ENCODE measurements at places on chromosomes 3 and 15.
A peak's percentile ranks its signal among the peaks of the same experiment; 100 is the strongest.

DNA sequence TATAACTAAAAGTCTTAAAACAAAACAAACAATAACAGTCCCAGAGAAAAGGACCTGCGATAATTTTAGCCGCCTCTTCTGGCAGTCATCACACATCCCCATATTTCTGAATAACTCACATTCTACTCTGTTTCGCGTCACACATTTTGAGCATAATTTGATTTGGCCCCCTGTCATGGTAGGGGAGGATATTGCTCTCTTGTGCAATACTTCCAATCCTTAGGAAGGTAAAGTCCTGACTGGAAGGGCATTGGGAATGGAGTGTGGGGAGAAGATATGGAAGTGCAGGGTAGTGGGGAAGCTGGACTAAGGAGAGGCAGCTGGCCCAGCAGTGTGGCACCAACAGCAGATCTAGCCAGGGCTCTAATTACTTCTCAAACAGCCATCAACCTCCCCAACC is 11.3 kb upstream of the FSIP1 start:
- no peak for DNase-seq

GRCh38 chr3:9795207-9795606 is 2.3 kb downstream of the ARPC4 start:
- no peak for DNase-seq

DNA sequence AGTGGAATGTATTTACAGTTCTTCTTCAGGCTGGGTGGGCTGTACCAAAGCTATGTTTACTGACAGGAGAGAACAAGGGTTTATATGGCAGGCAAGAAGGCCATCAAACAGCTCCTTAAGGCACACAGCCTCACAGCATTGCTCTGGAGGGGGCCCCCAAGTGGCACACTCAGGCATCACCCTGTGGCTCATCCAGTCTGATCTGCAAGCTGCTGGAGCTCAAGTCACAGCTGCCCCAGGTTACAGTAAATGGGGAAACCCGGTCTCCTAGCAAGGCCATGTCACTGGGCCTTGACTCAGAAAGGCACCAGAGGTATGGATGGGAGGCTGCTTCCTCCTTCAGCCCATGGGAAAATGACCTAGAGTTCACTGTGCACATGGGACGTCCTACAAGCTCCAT is 67.5 kb downstream of the TFG start:
- no peak for DNase-seq

DNA sequence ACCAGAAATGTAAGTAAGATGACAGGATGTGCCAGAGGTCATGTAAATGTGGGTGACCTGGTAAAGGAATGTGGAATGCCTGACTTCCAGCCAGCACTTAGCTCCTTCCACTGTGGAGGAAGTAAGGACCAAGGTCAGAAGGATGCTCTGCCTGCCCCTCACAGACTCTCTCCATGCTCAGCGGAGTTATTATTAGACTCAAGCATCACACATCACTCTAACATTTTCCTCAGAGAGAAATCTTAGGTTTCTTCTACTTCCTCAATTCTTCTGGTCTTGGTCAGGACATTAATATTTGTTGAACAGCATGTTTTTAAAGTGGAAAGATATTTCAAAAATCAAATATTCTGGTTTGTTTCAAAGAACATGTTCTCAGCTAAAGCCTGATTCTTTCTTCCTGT is 231.4 kb upstream of the WNT5A start:
- no peak for DNase-seq

GRCh38 chr15:66294157-66294931 is 976 bp downstream of the DIS3L start:
- DNase-seq = peak; percentile 58

DNA sequence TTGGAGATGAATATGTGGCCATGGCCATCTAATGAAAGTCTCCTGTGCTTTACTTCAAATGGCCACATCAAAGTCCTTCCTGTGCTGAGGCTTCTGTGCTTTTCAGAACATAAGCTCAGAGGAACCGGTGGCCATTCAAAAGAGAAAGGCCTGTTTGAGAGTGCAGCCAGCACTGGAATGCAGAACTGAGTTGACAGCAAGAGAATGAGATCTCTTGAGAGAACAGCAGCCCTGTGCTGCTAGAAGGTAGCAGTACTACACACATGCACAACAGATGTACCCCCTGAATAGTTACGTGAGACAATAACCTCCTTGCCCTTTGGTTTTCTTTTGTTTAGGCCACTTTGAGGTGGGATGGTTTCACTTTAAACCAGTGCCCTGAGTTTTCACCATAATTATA is 292.5 kb downstream of the PTPRG start:
- no peak for DNase-seq

DNA sequence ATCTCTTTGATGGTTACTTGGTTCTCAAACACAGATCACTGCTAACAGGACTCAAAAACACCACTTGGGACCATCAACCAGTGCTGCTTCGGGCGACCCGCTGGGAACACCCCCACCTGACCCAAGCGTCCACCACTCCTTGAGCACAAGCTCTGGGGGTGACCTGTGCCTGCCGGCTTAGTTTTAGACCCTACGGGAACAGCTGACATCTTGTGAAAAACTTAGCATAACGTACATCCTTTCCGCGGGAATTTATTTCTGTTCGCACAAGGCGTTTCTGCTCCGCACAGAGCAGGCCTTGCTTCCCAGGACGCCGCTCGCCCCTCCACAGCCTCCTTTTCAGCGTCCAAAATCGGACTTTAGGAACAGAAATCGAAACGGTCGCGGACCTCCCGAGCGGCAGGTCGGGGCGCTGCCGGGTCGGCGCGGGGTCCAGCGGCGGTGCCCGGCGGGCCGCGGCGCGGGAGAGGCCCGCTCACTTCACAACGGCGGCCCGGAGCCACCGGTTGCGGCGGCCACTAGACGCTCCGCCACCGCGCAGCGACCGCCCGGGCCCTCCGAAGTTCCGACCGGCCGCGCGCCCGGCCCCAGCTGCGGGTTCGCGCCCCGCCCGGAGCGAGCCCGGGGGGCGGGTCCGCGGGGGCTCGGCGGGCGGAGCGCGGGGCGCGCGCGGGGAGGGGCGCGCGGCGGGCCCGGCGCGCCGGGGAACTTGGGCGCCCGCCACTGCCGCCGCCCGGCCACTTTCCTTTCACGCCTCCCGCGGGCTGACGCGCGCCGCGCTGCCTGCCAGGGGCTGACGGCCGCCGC is 959 bp downstream of the SFMBT1 start:
- DNase-seq = peak; percentile 53

DNA sequence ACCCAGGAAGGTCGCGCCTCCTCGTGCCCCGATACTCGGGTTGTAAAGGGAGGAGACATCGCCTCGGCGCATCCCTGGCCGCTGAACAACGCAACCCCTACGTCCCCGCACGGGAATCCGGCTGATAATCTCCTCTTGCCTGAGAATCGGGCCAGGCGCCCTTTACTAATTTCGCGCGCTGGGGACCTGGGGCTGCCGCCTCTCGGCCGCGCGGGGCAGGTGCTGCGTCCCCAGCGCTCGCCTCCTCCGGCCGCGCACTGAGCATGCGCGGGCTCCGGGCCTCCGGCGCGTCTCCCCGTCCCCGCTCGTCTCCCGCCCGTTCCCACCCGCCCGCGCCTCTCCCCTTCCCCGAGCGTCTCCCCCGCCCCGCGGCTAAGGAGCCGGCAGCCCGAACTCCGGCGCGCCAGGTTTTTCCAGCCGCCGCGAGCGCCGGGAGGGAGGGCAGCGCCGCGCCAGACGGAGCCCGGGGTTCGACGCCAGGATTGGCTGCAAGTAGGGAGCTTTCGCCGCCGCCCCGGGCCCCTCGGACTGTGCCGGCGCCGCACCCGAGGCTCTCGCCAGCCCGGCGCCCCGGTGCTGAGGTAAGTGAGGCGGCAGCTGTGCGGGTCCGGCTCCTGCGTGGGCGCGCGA is at the start of gene CNTN4:
Gene CNTN4, plus strand, starts transcription at position 469 of the 630 bp plus-strand sequence.
- peak; percentile 93 for DNase-seq

DNA sequence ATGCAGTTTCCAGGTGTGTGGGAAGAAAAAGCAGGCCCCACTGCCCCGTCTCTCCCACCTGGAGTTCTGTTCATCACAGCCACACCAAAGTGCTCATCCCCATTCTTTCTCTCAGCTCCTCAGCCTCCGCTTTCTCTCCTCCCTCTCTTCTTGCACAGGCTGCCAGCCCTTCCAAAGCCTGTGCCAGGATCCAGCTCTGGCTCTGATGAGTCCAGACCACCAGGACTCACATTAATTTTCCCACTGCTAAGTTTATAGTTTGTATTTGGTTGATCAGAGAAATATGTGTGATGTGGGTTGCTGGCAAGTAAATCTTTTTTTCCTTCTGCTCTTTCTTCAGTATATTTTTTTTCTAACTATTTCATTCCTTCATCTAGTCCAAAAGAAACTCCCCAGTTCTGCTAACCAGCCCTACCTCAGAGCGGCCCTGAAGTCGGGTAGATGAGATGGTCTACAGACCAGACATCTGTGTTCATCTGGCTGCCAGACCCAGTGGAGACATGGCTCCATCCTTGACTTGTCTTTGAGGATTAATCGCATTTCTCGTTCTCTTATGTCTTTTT is 49.8 kb downstream of the BOC start:
- no peak for DNase-seq

GRCh38 chr3:185059766-185060165 is 93.1 kb downstream of the C3orf70 start:
- no peak for DNase-seq

- no peak for DNase-seq
These were observed 56.6 kb downstream of the SEC22A start for GRCh38 chr3:123258359-123258758.

- no peak for DNase-seq
These were observed 36.7 kb upstream of the ARHGEF3 start for GRCh38 chr3:56838448-56838847.

GRCh38 chr3:127651516-127652172 is 21.1 kb upstream of the ABTB1 start:
- DNase-seq = no peak

DNA sequence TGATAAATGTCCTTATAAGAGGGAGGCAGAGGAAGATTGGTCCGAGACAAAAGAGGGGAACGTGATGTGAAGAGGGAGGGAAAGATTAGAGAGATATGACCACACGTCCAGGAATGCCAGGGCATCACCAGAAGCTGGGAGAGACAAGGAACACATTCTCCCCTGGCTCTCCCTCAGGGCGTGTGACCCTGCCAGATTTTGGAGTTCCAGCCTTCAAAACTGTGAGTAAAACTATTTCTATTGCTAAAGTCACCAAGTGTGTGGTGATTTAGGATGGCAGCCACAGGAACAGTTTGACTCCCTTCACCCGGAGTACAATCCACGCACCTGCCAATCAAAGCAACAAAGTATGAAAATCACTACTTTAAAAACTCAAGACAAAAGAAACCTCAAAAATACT is 32.1 kb upstream of the TJP1 start:
- no peak for DNase-seq

DNA sequence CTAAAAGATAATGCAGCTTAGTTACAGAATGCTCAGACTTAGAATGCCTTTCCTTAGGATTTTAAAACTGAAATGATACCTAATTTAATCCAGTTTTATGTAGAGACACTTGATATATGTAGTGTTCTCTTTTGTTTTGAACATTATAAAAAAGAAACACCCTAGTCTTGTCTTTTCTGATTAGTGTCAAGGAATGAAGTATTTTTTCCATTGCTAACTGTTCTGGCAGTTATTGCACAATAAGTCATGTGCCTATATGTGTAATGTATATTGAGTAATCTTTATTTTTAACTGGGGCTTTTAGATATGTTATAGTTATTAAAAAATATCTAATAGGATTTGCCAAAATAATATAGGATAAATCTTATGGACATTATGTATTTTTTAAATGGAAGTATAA is 4.5 kb downstream of the ARL8B start:
- no peak for DNase-seq

GRCh38 chr15:67064607-67065530 is 533 bp upstream of the SMAD3 start:
- DNase-seq = peak; percentile 12

GRCh38 chr3:105538483-105538882 is 171.8 kb downstream of the ALCAM start:
- DNase-seq = no peak

DNA sequence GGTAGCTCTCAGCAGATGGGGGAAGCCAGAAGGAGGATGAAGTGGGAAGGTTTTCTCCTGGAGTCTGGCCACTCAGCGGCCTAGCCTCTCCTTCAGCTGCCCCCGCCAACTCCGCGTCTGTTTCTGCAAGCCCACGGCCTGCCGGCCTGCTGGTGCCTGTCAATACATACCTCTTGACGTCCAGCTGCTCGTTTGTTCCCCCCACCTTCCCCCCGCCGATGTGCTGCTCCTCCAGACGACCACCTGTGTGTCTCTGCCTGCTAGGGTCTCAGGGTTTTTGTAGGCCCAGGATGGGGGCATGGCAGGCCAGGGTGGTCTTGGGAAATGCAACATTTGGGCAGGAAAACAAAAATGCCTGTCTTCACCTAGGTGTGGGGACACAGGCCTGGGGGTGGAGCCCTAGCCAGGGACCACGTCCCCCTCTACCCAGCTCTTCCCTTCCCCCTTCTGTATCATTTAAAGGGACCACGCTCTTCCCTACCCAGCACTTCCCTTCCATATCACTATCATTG is 137.8 kb downstream of the ALCAM start:
- no peak for DNase-seq

DNA sequence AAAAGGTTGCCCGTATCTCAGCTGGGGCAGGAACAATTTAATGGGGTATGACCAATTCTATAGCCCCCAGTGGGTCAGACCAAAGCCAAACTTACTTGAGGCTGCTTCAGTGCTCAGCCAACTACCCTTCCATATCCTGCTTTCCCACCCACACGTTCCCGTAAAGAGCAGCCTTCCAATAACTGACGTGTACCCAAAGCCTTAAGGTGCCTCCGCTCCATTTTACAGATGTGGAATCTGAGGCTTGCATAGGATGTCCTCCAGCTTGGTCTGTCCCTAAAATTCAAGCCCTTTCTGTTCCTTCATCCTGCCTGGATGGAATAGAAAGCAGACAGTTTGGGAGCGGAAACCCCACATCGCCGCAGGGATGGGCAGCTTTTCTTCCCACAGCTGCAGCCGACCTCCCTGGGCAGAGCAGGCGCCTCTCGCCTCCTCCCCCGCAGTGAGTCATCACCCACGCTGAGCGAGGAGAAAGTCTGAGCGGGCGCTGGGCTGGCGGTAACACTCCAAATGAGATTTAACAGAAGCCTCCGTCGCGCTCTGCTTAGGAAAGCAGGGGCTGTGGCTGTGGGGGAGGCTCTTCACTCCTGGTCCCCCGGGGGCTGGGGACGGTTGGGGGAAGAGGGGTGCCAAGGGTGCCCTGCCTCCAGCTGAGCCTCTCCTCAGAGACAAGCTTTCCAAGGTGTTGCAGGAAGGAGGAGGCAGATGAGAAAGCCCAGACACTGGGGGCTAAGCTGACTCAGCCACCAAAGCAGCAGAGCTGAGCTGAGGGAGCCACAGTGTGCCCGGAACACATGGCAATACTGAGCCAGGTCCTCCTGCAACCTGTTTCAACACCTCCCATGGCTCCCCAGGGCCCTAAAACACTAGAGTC is 57.8 kb upstream of the HRH1 start:
- no peak for DNase-seq

DNA sequence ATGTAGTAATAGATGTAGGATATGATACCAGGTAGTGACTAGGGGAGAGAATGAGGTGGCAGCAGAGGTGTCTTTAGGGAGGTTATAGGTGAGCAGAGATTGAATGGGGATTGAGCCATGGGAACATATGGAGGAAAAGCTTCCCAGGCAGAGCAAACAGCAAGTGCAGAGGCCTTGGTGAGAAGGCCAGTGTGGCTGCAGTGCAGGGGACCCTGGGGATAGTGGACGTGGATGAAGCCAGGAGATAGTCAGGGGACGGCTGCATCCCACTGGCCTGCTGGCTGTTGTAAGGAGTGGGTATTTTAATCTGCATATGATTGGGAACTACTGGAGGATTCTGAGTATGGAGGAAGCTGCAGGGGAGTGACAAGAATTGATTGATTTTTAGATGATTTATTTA is 62.7 kb upstream of the TRAK1 start:
- DNase-seq = no peak

- DNase-seq = no peak
These were observed 195.8 kb downstream of the CD47 start for GRCh38 chr3:107894998-107895397.

- no peak for DNase-seq
These were observed 147.1 kb upstream of the GBE1 start for GRCh38 chr3:81908561-81908960.

Measured in G401 (cell line).